ENCODE measurements at places on chromosomes 7 and 10.

GRCh38 chr7:102193806-102194205 lies 92.9 kb upstream of the SH2B2 start:
- DNase-seq = no peak

- DNase-seq = no peak
Measured at GRCh38 chr10:16231734-16232435, 204.9 kb upstream of the PTER start.

DNA sequence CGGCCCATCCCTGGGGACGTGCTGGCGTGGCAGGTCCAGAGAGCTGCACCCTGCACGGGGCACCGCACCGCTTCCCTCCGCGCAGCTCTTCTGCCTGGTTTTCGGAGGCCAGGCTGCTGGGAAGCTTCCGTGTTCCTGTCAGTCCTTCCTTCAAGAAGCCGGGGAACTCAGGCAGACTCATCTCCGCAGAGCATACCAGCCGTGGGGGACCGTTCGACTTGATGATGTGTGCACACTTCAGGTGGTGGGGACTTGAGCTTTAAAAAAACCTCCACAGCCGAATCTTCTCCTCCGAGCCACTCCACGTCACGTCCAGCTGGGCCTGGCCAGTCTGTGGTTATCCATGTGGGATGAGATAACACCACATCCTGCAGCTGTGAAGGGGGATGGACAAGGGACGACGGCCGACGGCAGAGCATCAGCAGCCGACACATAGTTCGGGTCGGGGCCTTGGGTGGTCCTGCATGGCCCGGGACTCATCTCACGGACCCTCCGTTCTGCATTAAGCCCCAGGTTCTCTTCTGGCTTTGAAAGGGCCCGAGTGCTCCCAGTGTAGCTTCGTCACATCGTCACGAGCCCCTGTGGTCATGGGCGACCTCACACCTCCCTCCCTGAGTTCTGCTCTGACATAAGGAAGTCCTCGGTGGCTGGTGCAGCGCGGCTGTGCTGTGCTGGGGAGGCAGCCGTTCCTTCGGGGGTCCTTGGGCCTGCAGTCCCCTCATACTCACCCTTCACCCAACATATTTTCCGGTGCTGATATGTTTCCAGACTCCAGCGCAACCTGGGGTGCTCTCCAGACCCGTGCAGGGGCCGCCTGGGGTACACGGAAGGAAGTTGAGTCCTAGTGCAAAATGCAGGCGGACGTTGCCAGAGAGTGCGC lies 4.5 kb upstream of the BHLHA15 start:
- no peak for DNase-seq

DNA sequence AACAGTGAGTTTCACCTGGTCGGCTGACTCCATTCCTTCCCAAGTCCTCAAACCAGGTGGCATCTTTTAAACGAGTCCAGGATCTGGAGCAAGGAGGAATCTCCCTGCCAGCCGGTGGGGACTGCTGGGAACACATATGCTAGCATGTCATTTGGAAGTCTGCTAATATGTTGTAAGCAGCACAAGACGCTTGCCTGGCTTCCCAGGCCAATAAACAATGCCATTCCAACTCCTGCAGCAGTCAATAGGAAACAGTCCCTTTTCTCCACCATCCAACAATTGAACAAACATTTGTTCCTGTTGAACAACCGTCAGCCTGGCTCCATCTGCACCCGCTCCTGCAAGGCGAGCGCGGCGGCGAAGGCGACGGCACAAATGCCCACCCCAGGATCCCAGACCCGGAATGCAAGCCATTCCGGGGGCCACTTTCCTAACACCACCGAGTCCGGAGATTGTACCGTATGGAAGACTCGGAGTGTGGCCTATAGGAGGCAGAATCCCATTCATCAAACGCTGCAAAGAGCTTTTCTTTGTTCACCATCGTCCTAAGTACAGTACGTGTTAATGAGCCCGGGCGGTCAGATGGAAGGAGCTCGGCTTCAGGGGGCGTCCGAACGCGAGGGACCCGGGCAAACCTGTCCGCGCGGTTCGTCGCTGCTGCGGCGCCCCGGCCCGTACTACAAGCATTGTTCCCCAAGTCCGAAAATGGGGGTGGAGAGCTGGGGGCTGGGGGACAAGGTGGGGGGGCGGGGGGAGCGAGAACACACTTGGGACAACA lies 1.6 kb downstream of the FAM53B start:
- DNase-seq = peak; percentile 39

GRCh38 chr10:71381611-71382010 lies 15.1 kb upstream of the CDH23 start:
- DNase-seq = no peak

- no peak for DNase-seq
Measured at GRCh38 chr10:52486840-52487611, 172.9 kb downstream of the DKK1 start.

DNA sequence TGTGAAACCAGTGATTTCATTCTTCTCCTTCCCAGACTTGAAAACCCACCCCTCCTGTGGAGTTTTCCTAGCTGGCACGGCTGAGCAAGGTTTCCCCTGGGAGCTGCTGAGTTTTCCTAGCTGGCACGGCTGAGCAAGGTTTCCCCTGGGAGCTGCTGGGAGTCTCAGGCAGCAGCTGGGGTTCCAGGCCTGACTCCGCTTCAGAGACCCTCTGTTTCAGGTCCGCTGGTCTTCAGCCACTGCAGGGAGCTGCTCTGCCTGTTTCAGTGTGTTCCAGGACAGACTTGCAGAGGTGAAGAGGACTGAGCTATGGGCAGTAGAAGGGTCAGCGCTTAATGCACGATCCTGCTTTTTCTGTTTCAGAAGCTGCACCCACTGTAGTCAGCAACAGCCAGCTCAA lies 104.9 kb downstream of the XRCC2 start:
- DNase-seq = peak; percentile 90

DNA sequence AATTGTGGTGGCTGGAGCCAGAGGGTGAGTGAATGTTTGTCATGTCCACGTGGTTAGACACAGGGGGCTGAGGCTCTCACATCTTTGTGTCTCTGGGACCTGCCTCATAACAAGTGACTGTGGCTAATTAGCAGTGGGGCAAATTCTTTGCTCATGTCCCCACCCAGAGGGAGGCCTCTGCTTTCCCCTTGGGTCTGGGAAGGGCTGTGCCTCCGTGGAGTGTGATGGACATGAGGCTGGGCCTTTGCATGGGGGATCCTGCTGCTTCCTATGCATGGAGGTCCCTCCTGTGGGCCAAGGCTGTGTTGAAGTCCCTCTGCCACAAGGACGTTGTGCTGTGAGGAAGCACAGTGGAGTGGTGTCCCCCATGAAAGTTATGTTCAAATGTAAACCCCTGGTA lies 327.4 kb upstream of the SHH start:
- no peak for DNase-seq

GRCh38 chr7:43756368-43757072 lies 2.0 kb upstream of the BLVRA start:
- DNase-seq = no peak

- no peak for DNase-seq
Measured at GRCh38 chr7:147535701-147536111, 1054.9 kb upstream of the C7orf33 start.

Measured in BE2C (cell line).